ENCODE measurements at places on chromosomes 12 and 14. TPM values are rescaled to one million over a fixed set of nuclear protein-coding genes. Genes with fewer than 3 reads are reported as not detected.
A peak's percentile ranks its signal among the peaks of the same experiment; 100 is the strongest.

The CD27 gene
- not detected for total RNA-seq

The FCF1 gene
- total RNA-seq = 33.3 TPM

The CIROP gene
- total RNA-seq = not detected

The IL22 gene
- total RNA-seq = not detected

The PPFIBP1 gene
- total RNA-seq = 179 TPM

The GALNT9 gene
- 1.2 TPM for total RNA-seq

The CEP290 gene
- 22.4 TPM for total RNA-seq

The BDKRB2 gene
- 4.1 TPM for total RNA-seq

The RAD9B gene
- 0.59 TPM for total RNA-seq

The EIF2B1 gene
- total RNA-seq = 32.6 TPM

The PTGER2 gene
- total RNA-seq = 3.3 TPM

The NAV3 gene
- 107 TPM for total RNA-seq

The BICDL1 gene
- not detected for total RNA-seq

The DCN gene
- 1,107 TPM for total RNA-seq

The PAH gene
- not detected for total RNA-seq

GRCh38 chr12:120399531-120399930 is 30.6 kb upstream of the MSI1 start:
- H3K36me3 ChIP-seq = no peaks in the 10 kb centered on the region
- H3K4me1 ChIP-seq = no peaks in the 10 kb centered on the region
- DNase-seq = peak; percentile 89
- no peak overlapping the region for H3K27ac ChIP-seq

DNA sequence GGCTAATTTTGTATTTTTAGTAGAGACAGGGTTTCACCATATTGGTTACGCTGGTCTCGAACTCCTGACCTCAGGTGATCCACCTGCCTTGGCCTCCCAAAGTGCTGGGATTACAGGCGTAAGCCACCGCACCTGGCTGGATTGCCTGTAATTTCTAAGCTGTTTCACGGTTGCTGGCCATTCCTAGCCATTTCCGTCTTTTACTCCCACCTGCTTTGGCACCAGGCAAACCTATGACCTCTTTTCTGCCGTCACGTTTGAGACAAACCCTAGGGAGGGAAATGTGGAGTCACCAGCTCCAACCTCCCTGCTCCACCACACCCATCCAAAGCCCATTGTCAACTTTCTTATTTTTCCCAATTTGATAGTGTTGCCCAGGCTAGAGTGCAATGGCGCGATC is 1.2 kb downstream of the GPR132 start:
- H3K27me3 ChIP-seq = no peaks in the 10 kb centered on the region
- no peak for DNase-seq
- no peaks in the 10 kb centered on the region for H3K36me3 ChIP-seq
- H3K27ac ChIP-seq = no peak overlapping the region
- H3K4me1 ChIP-seq = peaks cover 6% of the 10 kb centered on the region

GRCh38 chr14:59147007-59147406 is 41.5 kb upstream of the DAAM1 start:
- H3K4me3 ChIP-seq = no peak overlapping the region
- H3K27ac ChIP-seq = no peak overlapping the region
- no peak for DNase-seq
- no peaks in the 10 kb centered on the region for H3K27me3 ChIP-seq
- H3K36me3 ChIP-seq = no peaks in the 10 kb centered on the region

GRCh38 chr14:26810631-26811030 is 212.8 kb upstream of the NOVA1 start:
- no peak overlapping the region for H3K27ac ChIP-seq
- DNase-seq = no peak
- H3K4me3 ChIP-seq = no peak overlapping the region

DNA sequence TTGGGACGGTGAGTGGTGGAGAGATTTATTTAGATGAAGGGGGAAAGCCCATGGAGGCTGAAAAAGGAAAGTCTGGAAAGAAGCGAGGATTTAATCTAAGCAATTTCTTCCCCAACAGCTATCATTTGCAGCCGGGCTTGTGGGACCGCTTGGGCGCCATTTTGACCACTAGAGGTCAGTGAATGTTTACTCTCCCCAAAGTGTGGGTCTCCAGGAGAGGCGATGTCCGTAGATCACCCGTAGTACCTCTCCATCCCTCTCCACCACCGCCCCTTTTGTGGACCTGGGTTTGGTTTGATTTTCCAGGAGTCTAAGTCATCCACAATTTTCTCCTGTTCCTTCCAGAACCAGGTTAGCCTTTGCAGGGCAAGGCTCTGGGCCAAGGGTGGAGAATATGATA is 91.2 kb upstream of the PARP11 start:
- no peaks in the 10 kb centered on the region for H3K36me3 ChIP-seq
- DNase-seq = no peak
- H3K27me3 ChIP-seq = no peaks in the 10 kb centered on the region
- H3K4me3 ChIP-seq = no peak overlapping the region
- no peaks in the 10 kb centered on the region for H3K4me1 ChIP-seq

- H3K4me1 ChIP-seq = no peaks in the 10 kb centered on the region
- no peak for DNase-seq
- no peaks in the 10 kb centered on the region for H3K27me3 ChIP-seq
- H3K27ac ChIP-seq = no peak overlapping the region
Observed at GRCh38 chr12:76065917-76066316, 18.6 kb downstream of the NAP1L1 start.

DNA sequence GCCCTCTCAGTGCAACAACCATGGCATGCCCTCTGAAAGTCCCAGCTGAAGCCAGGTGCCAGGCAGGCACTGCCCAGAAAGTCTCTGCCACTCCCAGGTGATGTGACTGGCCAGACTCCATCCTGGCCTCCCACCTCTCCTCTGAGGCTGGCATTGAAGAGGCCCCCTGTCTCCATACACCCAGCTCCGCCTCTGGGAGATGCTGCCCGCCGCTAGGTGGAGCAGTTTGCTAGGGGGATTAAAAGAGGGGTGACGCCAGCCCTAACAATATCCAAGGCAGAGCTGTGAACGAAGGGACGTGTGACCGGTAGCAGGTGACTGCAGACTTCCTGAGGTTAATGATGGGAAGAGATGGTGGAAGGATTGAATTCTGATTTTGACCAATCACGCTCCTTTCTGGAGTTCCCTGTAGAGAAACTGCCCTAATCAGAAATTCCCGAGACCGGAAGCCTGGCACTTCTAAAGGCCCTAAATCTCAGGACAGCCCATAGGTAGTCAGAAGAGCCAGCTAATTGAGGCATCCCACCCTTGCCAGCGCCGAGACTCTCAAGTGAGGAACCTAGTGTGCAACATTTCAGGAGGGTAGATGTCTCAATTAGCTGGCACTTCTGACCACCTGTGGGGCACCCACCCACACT is 8.3 kb upstream of the PLEK2 start:
- no peak overlapping the region for H3K4me3 ChIP-seq
- DNase-seq = no peak
- peaks cover 3% of the 10 kb centered on the region for H3K27me3 ChIP-seq
- H3K36me3 ChIP-seq = no peaks in the 10 kb centered on the region

- no peak overlapping the region for H3K4me3 ChIP-seq
- H3K4me1 ChIP-seq = no peaks in the 10 kb centered on the region
- peak; percentile 15 for DNase-seq
Observed at GRCh38 chr12:114981036-114981435, 297.1 kb upstream of the TBX3 start.

DNA sequence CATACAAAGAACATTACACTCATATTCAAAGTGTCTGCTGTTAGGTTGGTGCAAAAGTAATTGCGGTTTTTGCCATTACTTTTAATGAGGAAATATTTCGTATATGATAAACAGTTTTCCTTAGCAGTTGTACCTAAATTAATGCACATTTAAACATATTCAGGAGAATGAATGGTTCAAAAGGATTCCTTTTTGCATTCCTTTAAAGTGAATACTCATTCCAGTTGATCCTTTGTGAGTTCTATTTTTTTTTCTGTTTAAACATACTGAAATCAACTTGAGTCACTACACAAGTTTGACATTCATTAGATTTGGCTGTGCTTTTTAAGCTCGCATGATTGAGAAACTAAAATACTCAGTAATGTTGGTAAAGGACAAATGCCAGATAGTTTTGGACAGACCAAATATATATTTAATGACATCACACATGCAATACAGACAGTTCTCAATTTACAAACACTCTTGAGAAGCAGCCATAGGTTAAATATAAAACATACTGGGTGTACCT is 13.8 kb upstream of the SLC38A2 start:
- no peaks in the 10 kb centered on the region for H3K36me3 ChIP-seq
- no peak overlapping the region for H3K4me3 ChIP-seq
- H3K27me3 ChIP-seq = no peaks in the 10 kb centered on the region
- peaks cover 81% of the 10 kb centered on the region for H3K4me1 ChIP-seq

GRCh38 chr14:89673512-89674225 is 256.6 kb upstream of the FOXN3 start:
- H3K36me3 ChIP-seq = no peaks in the 10 kb centered on the region
- peaks cover 3% of the 10 kb centered on the region for H3K4me1 ChIP-seq
- DNase-seq = peak; percentile 39
- no peaks in the 10 kb centered on the region for H3K27me3 ChIP-seq

DNA sequence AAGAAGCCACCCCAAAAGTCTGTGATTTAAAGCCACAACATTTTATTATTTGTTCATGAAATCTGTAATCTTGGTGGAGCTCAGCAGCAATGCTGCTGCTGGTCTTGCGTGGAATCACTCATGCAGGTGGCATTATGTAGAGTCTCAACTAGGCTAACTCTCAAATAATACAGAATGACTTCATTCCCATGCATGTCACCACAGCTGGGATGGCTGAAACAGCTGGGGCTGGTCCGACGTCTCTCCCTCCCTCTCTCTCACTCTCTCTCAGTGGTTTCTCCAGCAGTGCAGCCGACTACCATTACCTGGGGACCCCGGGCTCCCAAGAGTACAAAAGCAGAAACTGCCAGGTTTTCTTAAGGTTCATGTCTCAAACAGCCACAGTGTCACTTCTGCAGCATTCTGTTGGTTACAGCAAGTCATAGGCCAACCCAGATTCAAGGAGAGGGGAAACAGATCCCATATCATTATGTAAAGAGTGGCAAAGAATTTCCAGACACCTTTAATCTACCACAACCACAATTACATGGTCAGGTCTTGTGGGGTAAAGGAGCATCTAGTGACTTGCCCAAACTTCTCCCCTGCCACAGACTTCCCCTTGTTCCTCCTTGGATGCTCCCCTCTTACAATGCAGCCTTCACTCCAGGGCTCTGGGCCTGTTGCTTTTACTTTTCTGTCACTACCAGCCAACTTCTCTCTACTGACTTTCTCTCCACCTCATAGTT is 192.0 kb upstream of the HMGA2 start:
- no peaks in the 10 kb centered on the region for H3K27me3 ChIP-seq
- peaks cover 51% of the 10 kb centered on the region for H3K4me1 ChIP-seq
- H3K36me3 ChIP-seq = no peaks in the 10 kb centered on the region
- H3K4me3 ChIP-seq = no peak overlapping the region
- no peak for DNase-seq

GRCh38 chr12:19158923-19159322 is 29.4 kb downstream of the PLEKHA5 start:
- no peak overlapping the region for H3K27ac ChIP-seq
- DNase-seq = no peak
- no peak overlapping the region for H3K4me3 ChIP-seq
- H3K4me1 ChIP-seq = peaks cover 5% of the 10 kb centered on the region
- H3K36me3 ChIP-seq = no peaks in the 10 kb centered on the region

GRCh38 chr12:75954041-75954440 is 77.5 kb downstream of the PHLDA1 start:
- H3K27ac ChIP-seq = peak overlapping the region; percentile 98
- no peaks in the 10 kb centered on the region for H3K27me3 ChIP-seq
- H3K36me3 ChIP-seq = no peaks in the 10 kb centered on the region
- no peak overlapping the region for H3K4me3 ChIP-seq
- peak; percentile 90 for DNase-seq

Measured in osteoblast (primary cell).